Aortic smooth muscle cell (primary cell): ENCODE measurements at places on chromosomes 3 and 15. TPM values are rescaled to one million over a fixed set of nuclear protein-coding genes. Genes with fewer than 3 reads are reported as not detected.

Gene GPR62
- under 0.01 TPM in 1 of 2 replicates, not detected in the other for total RNA-seq

Gene RAB11A
- 168 and 286 TPM in 2 replicates for total RNA-seq

Gene CRTAP
- total RNA-seq, result 207 and 390 TPM in 2 replicates

Gene PLIN1
- 0.12 and 0.26 TPM in 2 replicates for total RNA-seq

Gene CFAP100
- total RNA-seq, result not detected in 2 replicates

Gene LSAMP
- total RNA-seq, result 0.13 and 0.19 TPM in 2 replicates

Gene CACNA2D3
- total RNA-seq, result 0.12 and 0.79 TPM in 2 replicates

Gene GBE1
- total RNA-seq, result 259 and 288 TPM in 2 replicates

Gene TMEM266
- 0.06 and 0.13 TPM in 2 replicates for total RNA-seq

Gene LRIG1
- 84.4 and 131 TPM in 2 replicates for total RNA-seq

Gene MRPS11
- 46.6 and 48.1 TPM in 2 replicates for total RNA-seq

Gene OSBPL10
- total RNA-seq, result 10.7 and 12.7 TPM in 2 replicates

Gene CADPS
- 0.25 and 0.40 TPM in 2 replicates for total RNA-seq

Gene VPS13C
- 79.4 and 84.7 TPM in 2 replicates for total RNA-seq

Gene KIF15
- 6.5 and 11.0 TPM in 2 replicates for total RNA-seq

Gene RFTN1
- total RNA-seq, result 21.9 and 29.3 TPM in 2 replicates

Gene SEMA6D
- total RNA-seq, result 7.1 and 8.1 TPM in 2 replicates

Gene RFT1
- total RNA-seq, result 9.1 and 9.9 TPM in 2 replicates

Gene MOBP
- not detected in 2 replicates for total RNA-seq

Gene ASB14
- under 0.01 TPM in 1 of 2 replicates, not detected in the other for total RNA-seq

Gene ATP13A5
- total RNA-seq, result not detected in 2 replicates

Gene TGM4
- 0.13 TPM in 1 of 2 replicates, not detected in the other for total RNA-seq

Gene KPNA4
- 32.4 and 33.7 TPM in 2 replicates for total RNA-seq

Gene SNX22
- total RNA-seq, result 0.06 and 0.13 TPM in 2 replicates

Gene PAQR5
- 2.1 and 36.5 TPM in 2 replicates for total RNA-seq

Gene XCR1
- total RNA-seq, result not detected in 2 replicates
